ENCODE measurements at places on chromosomes 7 and 10.

DNA sequence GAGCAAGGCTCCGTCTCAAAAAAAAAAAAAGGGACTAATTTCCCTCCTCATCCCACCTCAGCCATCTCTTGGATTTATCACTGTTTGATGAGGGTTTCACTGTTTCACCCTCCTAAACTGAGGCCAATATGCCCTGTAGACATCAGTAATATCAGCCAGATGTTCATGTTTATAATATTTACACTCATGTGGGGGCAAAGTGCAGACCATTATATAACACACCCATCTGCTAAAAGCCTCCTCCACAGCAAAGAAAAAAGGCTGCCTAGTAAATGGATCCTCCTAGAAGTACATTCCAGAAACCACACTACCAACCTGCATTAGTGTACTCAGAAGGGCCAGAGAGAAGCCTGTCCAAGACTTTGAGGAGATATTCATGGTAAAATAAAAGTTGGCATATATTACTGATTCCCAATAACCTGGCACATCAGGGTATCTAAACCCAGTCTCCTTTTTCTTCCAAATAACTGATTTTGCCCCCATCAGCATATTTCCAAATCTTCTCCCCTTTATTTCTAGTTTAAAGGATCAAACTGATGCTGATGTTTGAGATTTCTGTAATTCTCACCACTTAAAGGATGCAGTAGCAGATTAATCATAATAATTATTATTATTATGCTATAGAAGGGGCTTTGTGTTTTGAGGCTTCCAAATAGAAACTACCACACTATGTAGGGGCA, 55.1 kb downstream of the LGI1 start:
- no peak for DNase-seq

DNA sequence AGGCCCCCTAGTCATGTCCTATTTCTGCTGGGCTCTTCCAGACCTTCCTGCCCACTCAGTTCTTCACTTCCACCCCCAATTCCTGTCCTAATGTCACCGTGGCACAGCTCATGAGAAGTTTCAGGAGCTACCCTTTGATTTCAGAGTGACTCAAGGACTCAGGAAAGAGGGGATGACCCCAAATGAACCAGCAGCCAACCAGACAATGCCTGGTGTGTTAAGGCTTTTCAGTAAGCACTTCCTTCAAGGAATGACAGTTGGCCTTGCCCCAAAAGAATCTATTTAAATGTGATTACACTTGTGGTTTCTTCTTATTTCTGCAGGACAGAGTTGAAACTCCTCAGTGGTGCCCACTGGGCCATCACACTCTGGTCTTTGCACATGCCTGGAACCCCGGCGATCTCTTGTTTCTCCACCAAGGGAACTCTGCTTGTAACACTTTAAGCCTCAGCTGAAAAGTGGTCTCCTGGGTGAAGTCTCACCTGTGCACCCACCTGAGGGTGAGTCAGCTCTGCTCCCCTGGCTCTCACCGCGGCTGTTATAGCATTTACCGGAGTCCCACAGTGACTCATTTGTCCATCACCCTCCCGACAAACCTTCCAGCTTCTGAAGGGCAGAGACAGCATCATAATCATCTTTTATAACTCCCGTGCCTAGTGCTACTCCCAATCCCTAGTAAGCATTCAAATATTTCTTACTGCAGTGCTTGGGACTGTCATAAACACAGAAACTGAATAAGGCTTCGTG, 123.0 kb upstream of the SVIL start:
- no peak for DNase-seq

GRCh38 chr7:37312608-37313007, 136.1 kb downstream of the ELMO1 start:
- no peak for DNase-seq

GRCh38 chr10:127313996-127314700, 117.8 kb upstream of the INSYN2A start:
- DNase-seq, result no peak

DNA sequence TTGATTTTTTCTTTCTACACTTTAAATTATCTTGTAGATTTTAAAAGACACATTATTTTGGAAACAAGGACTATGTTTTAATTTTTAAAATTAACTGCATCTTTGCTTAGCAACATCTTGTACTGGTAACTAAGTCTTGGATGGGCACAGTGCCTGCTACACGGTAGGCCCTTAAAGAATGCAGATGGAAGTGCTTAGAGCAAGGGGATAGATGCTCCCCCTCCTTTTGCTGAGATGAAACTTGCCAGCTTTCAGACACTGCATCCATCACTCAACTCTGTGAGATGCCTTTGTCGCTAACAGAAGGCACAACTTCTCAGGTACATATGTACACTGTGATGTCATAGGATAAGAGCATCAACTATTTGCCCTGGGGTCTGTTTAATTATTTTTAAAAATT, 103.9 kb downstream of the LRRC18 start:
- DNase-seq, result no peak

DNA sequence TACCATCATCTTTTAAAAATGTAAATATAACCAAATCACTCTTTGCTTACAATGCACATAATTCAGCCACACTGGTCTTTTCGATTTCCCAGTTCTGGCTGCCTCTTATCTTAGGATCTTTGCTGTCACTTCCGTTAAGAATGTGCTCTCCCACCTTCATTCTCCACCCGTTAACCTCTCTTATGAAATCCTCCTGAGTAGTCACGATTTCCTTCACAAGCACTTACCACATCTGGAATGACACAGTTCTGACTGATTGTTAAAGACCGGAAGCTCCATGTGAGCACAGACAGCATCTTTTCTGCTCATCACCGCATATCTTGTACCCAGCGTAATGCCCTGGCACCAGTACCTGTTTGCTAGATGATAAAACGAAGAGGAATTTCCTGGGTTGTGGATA, 84.3 kb downstream of the CUL2 start:
- no peak for DNase-seq

GRCh38 chr7:26099236-26099635, 52.8 kb upstream of the NFE2L3 start:
- DNase-seq, result no peak

DNA sequence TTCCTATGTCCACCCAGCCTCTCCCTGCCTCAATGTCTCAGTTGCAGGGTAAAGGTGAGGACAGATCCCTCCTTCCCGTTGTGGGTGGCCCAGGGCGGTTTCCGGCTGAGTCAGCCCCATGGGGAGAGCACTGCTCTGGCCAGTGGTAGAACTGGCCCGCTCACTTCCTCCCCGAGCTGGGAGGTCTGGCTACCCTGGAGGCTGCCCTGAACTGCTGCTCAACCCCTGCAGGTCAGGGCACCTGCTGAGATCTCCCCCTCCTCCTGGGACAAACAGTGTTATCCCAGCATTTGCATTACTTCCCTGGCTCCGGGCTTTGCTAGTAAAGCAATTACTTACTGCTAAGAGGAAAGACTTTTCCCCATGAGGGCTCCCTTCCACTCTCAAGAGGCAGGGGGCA, 21.4 kb upstream of the IMPDH1 start:
- no peak for DNase-seq

GRCh38 chr10:70191161-70191971, 21.1 kb upstream of the SAR1A start:
- DNase-seq, result no peak
